ENCODE measurements at places on chromosomes 7 and 10.

GRCh38 chr10:93992400-93993030 is 1.2 kb upstream of the PLCE1 start:
- no peak for DNase-seq

GRCh38 chr7:138944592-138944991 is 36.6 kb downstream of the KIAA1549 start:
- no peak for DNase-seq

DNA sequence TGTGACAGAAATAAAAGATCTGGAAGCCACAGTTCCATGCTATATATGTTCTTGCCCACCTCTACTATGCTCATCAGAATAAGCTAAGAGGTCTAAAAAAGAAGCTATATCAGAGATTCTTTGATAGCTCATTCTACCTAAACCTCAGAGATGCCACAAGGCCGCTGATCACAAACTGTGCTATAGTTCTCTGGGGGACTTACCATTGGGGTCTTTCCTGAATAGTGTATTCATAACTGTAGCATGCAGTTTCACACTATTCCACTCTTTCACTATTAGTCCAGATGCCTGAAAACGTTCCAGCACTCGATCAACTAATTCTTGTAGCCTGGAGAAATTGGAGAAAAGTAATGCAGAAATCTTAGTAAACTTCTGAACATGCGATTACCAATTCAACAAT is 44.5 kb upstream of the SPOCK2 start:
- DNase-seq, result no peak

- no peak for DNase-seq
Measured at GRCh38 chr7:117807676-117808075, 65.6 kb downstream of the CTTNBP2 start.

DNA sequence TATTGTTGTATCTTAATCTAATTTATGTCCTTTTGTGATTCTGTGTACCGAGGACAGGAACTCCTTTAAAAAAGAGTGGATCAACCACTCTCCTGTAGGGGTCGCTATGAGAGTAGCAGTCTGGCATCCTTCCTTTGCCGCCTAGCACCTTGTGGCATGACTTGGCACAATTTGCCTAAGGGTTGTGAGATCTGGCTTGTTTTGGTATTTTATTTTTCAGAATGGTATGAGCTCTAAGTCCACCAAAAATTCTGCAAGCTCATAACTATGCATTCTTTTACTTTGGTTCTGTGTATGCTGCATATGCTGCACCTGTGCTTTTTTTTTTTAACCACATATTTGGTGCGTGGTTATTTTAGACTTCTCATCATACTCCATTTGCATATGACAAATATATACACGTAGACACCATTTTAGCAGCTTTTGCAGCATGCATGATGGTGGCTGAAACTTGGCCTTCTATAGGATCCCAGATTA is 112.8 kb downstream of the CDK14 start:
- DNase-seq, result no peak

- no peak for DNase-seq
Measured at GRCh38 chr7:148738737-148739535, 40.2 kb downstream of the CUL1 start.

GRCh38 chr7:107077699-107078516 is 33.4 kb downstream of the PRKAR2B start:
- no peak for DNase-seq

GRCh38 chr10:79241990-79242619 is 105.2 kb upstream of the PPIF start:
- DNase-seq, result peak; percentile 50

GRCh38 chr10:131819241-131820072 is 81.4 kb upstream of the PPP2R2D start:
- no peak for DNase-seq
